ENCODE measurements at places on chromosomes 7 and 10.

DNA sequence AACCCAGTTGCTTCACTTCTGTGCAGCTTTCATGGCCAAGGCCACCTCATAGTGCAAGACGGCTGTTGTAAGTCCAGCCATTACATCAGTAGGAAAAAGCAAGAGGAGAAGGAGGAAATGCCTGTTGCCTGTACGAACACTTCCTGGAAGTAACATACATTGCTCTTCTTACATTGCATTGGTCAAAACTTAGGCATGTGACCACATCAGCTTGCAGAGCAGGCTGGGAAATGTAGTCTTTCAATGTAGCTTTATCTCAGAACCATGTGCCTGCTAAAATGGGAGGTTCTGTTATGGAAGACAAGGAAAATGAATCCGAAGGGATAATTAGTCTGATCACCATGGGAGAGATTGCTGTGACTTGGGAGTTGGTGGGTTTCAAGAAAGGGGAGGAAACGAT lies 4.3 kb downstream of the SLC29A3 start:
- DNase-seq: no peak

DNA sequence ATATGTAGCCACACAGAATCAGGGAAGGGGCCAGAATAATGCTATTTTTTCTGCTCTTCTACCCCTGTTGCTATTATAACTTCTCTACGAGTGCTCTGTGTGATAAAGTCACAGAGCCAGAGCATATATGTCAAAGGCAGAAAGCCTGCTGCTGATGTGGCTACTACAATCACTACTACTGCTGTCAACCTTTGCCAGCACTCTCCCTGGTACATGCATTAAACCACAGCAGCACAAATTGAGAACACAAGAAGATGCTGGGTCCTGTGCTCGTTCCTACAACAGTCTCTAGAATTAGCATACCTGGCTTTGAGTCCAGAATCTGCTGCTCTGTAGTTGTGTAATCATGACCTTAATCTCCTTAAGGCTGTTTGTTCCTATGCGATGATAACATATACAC lies 108.6 kb downstream of the SEMA3A start:
- no peak for DNase-seq

DNA sequence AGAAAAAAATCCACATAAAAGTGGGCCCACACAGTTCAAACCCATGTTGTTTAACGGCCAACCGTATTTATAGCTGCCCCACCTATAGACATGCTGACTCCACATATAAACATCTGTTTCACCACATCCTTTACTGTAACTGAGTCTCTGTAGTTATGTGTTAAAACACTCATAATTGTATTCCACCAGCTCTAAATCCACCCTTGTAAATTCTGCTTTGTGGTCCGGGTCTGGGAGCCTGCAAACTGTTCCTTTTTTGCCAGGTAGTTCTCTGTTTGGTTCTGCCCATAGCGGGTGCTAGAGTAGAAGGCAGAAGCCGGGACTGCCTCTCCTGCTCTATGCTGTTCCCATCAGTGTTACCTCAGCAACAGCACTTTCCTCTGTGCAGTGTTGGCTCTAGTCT lies 20.2 kb upstream of the FHIP2A start:
- no peak for DNase-seq

DNA sequence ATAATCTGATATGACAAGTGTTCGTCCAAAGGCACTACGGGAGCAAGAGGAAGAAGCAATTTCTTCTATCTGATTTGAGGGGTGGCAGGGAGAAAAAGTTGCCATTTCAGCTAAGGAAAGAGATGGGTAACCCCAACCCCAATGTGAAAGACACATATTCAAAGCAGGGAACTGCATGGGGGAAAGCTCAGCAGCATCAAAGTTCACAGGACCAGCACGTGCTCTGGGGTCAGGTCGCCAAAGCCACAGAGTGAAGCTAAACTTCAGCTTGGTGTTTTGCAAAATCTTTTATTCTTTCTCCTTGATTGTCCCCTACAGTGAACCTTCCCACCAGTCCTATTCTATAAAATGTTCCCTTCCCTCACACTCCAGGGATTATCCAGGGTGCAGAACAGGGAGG lies 112.8 kb upstream of the PPP2R2D start:
- DNase-seq: no peak

DNA sequence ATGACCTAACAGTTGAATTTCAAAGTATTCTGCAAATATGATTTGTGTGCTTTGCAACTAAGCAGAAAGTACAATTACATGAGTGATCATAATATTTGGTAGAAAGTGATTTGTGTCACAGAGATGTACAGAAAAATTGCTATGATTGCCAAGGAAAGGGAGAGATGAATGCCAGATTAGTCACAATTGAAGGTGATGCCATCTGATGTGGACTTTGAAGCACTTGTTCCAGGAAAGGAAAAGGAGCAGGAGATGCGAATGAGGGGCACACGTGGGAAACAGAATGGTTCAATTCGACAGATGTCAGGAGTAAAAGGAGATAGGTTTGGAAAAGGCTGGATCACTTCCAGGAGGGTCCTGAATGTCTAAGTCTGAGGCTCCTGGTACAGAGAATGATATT lies 153.1 kb upstream of the LAMB4 start:
- DNase-seq: no peak

DNA sequence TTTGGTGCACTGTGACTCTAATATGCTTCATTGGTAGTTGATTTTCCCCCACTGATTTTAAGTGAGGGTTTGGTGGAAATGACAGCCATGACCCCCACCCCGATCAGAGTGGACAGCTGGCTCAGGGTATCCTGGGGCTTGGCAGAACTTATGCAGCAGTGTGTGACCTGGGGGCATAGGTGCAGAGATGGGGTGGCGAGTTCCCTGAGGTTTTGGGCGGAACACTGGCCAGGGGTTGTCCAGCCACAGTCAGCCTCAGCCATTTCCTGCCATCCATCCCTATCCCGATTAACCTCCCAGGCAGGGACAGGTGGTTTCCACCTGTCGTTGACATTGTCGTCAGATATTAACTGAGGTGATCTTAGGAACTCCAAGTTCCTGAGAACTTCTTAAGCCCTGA lies 155.8 kb upstream of the CHST15 start:
- DNase-seq: no peak

GRCh38 chr10:83983578-83984255 lies 155.6 kb upstream of the GHITM start:
- no peak for DNase-seq

GRCh38 chr10:122461729-122462532 lies 578 bp downstream of the HTRA1 start:
- no peak for DNase-seq

GRCh38 chr10:129090618-129091366 lies 376.2 kb upstream of the MGMT start:
- no peak for DNase-seq

DNA sequence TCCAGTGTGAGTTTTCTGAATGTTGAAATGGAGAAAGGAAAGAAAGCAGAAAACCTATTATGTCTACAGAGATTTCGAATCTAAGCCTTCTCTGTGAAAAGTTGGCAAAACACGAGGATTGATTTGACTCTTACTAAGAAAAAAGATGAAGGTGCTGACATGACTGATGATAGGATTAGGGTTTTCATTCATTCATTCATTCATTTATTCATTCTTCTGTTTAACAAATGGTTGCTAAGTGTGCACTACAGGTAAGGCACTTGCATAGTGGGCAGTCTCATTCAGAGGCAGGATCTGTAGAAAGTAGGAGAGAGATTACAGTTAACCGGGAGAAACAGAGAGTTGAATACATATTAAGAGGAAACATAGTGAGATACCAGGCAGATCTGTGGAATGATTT lies 137.1 kb downstream of the ZNF365 start:
- no peak for DNase-seq

- peak; percentile 45 for DNase-seq
Measured at GRCh38 chr7:156612930-156613329, 27.6 kb upstream of the RNF32 start.

DNA sequence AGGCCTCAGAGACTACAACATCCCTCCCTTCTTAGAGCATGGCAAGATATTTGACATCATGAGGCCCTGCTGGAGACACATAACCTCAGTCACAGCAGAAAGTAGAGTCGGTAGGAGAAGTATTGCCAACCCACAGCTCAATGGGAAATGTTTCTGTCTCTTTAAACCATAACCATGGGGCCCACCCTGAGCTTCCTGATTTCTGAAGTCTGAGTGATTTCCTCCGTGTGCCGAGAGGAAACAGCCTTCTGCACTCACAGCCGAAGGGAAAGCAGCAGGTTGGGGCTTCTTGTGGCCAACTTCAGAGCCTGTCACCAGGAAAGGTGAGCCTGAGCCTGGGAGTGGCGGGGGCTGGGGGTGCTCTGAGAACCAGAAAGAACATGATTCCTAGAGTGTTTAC lies at the start of gene GIMAP1:
TSS of gene GIMAP1 (plus strand) at position 246 of the 400 bp plus-strand sequence. CDS start 2,435 bp downstream, outside the sequence.
- peak; percentile 56 for DNase-seq

DNA sequence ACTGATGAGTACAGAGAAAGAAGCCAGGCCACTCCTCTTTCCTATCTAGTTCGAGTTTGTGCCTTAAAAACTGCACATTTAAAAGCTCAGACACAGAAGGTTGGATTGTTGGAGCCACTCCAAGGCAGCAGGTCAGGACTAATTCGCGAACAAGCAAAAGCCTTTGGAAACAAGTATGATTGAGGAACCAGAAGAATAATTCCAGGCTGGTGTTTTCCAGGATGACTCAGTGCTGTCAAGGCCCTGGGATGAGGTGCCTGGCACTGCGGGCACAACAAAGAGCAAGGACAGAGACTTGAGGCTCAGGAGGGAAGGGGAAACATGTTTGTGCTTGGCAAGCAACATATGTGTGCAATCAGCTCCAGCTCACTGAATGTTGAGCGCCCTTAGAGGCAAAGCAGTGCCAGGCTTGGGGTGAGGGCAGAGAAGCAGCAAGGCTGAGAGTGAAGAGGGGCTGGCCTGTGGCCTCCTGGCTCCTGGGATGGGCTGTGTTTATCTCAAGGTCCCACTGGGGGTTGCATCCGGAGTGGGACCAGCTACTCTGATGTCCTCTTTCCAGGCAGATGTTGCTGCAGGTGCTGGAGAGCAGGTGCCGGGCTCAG lies 44.1 kb downstream of the VSTM4 start:
- DNase-seq: no peak

GRCh38 chr7:151524331-151524730 lies 4.6 kb upstream of the RHEB start:
- no peak for DNase-seq

GRCh38 chr10:122220736-122221135 lies 50.4 kb upstream of the BTBD16 start:
- DNase-seq: no peak

DNA sequence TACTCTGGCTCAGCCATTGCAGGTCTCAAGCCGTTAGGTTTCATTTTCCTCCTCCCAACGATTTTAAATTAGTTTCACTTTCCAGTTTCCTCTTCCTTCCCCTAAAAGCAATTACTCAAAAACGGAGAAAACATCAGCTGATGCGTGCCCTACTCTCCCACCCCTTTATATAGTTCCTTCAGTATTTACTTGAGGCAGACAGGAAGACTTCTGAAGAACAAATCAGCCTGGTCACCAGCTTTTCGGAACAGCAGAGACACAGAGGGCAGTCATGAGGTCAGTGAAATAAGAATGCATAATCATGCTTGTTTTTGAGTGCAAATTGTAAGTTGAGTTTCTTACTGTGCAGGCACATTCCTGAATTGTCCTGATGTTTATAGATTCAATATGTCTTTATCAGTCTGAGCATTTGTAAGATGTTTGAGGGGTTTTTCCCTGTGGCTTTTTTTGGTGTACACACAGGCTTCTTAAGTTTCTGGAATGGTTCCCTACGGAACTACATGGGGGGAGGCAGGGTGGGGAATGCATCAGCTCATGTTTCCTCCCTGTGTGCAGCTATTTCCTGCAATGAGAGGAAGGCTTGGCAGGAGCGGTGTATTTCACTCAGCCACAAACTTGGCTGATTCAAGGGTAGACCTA lies at the start of gene IFIT3:
TSS of gene IFIT3 (plus strand) at position 195 of the 639 bp plus-strand sequence. CDS start at position 272, 77 bp downstream.
- no peak for DNase-seq

GRCh38 chr7:70582927-70583895 lies 548.7 kb upstream of the GALNT17 start:
- DNase-seq: no peak

DNA sequence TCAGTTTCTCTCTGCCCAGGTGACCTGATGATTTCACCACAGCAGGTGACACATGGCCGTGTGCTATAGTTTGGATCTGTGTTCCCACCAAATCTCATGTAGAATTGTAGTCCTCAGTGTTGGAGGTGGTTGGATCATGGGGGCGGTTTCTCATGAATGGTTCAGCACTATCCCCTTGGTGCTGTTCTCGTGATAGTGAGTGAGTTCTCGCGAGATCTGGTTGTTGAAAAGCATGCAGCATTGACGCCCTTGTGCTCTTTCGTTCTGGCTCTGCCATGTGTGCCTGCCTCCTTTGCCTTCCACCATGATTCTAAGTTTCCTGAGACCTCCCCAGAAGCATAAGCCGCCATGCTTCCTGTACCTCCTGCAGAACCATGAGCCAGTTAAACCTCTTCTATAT lies 85.2 kb upstream of the C1QL3 start:
- no peak for DNase-seq

All from activated T-helper 1 cell treated with Interleukin-2 at 50 U/mL for 16 hours (primary cell).